ENCODE measurements at places on chromosomes 2 and 18.

DNA sequence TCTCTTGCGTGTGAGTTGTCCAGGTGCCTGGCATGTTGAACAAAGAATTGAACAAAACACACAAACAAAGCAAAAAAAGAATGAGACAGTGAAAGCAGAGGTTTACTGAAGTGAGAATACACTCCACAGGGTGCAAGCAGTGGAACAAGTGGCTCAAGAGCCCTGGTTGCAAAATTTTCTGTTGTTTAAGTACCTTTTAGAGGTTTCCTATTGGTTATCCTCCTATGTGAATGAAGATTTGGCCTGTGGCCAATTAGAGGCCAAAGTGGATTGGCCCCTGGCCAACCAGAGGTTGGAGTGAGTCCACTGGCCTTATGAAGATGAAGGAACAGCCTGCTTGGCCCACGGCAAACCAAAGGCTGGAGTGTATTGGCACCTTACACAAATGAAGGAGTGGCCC, 1188.5 kb upstream of the NRXN1 start:
- DNase-seq: no peak

- DNase-seq: no peak
Observed at GRCh38 chr2:3305952-3306351, 71.7 kb downstream of the EIPR1 start.

- DNase-seq: no peak
Observed at GRCh38 chr2:52178845-52179244, 1146.9 kb upstream of the NRXN1 start.

- DNase-seq: no peak
Observed at GRCh38 chr2:60775048-60775639, 19.1 kb downstream of the PAPOLG start.

DNA sequence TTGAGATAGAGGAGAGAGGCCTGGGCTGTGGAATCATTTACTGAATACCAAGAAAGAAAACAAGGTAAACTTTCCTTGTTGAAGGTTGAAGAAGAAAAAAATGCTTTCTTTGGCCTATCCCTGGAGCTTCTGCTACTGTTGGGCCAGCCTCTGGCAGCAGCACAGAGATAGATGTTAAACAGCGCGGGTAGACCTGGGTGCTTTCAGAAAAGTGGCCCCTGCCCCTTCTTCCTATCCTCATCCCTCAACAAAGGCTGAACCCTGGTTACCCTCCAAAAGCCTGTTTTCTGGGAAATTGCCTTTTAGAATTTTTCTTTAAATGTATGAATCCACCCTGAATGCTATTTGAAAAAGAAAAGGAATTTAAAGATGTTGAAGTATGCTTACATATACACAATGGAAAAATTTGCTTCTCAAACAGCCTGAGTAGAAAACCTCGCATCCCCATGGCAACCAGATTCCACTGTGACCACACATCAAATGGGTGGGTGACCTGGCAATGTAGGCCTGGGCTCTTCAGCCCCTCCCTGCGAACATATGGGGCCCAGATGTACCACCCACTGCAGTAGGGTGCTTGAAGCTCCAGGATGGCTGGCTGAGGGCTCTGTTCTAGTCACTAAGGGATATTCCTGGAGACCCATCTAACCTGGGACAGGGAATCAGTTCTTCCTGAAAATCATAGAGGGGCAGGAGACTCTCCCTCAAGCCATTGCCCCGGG, 23.4 kb upstream of the CHRNA1 start:
- DNase-seq: no peak

DNA sequence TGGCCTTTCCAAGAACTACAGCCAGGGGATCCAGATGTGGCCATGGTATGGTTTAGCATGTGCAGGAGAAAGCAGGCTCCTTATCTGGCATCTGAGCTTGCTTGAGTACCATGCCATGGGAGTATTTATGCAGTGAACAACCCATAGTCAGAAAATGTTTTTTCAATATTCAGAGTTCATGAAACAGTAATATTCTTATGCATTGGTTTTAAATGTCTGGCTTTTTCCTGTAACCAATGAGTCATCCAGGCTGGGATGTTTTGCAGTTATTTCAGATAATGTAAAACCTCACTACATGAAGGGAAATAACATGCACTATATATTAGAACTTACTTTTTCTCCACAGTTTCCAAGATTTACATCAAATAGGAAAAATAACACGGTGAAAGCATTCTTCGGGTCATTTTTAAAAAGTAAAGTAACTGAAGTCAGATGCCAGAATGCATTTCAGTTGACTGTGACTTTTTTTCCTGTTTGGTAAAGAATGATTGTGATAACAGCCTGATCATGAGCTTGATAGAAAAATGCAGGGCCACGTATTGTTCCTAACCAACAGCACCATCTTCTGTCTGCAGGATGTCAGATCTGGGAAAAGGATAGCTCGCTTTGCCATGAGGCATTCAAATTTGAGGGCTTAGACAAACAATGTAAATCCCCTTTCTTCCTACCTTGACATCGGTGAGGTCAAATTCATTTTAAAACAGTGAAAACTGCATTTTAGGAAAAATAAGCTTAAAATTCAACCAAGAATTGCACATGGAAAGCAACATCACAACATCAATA, 152.8 kb downstream of the DSC3 start:
- no peak for DNase-seq

GRCh38 chr2:43161650-43162510, 64.5 kb downstream of the ZFP36L2 start:
- DNase-seq: peak; percentile 29

- no peak for DNase-seq
Observed at GRCh38 chr2:179335732-179336131, 71.1 kb upstream of the SESTD1 start.

GRCh38 chr2:104444889-104445288, 409.0 kb upstream of the POU3F3 start:
- DNase-seq: no peak

DNA sequence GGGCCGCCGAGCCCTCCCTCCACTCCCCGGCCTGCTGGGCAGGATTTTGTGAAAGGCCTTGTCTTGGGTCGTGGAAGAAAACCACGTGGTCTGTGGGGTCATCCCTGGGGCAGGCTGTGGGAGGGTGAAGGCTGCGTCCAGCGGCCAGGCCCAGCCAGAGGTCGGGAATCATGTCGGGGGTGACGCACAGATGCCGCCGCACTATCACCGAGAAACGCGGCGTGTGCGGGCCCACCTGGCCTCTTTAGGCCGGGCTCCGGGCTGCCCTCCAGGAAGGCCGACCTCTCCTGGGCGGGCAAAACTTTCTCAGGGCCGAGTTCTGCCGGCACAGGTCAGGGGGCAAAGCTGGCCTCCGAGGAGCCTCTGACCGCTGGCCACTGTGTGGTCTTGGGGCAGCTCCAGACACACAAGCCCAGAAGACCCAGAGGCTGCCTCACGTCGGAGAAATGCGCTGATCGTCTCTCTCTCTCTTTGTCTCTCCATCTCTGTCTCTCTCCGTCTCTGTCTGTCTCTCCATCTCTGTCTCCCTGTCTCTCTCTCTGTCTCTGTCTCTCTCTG, 28.4 kb downstream of the NFATC1 start:
- no peak for DNase-seq

DNA sequence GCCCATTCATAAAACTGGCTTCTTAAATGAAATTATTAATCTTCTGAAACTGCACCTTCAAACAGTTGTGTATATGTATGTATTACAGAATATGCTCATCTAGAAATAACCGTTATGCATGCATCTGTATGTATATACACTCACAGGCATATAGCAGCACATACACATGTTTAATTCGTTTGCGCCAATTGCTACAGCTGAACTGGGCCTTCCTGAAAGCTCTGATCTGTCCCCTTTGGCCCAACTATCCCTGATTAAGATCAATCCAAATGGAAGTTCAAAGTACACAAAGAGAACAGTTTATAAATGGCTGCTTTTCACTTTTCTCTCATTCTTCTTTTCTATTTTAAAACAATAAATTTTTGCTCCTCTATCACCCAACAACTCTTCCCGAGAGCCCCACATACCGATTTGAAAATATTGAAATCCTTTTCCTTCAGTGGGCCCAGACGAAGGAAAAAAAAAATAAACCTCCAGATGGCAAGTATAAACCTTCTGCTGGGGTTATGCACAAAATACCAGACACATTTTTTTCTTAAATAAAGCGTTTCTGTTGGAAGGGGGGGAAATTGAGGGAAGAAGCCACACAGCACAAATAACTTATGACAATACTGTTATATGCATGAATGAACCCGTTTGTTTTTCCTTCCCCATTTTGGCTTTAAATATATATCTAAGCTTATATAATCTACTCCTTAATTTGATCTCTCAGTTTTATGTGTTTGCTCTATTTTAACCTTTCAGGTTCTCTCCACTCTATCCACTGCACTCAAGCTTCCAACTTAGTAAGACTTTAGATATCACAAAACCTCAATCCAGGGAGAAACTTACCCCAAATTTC, 267.3 kb downstream of the TCF4 start:
- DNase-seq: no peak

GRCh38 chr2:54681416-54681815, 42.0 kb upstream of the EML6 start:
- DNase-seq: no peak

DNA sequence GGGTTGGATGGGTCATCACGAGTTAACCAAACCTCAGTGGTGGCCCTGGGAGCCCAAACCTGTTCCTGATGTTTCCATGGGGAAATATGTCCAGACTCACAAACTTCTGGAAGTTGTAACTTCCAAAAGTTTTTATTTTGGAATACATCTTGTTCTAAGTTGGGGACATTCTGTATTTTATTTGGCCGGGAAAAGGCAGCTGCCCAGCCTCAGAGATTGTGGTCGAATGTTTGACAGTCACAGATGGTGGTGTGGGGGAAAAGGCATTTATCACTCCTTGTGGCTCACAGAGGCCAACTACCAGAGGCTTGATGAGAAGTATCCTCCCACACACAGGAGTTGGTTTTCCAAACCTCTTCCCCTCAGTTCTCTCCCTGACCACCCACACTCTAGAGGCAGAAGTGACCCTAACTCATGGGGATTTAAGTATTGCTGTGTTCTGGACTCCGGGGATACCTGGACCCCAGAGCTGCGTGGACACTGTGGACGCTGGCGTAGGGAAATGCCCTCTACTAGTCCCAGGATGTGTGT, 124.7 kb upstream of the PPP1CB start:
- DNase-seq: no peak
